SHP77 (cell line): ENCODE measurements at places on chromosomes 6 and 20.
A peak's percentile ranks its signal among the peaks of the same experiment; 100 is the strongest.

DNA sequence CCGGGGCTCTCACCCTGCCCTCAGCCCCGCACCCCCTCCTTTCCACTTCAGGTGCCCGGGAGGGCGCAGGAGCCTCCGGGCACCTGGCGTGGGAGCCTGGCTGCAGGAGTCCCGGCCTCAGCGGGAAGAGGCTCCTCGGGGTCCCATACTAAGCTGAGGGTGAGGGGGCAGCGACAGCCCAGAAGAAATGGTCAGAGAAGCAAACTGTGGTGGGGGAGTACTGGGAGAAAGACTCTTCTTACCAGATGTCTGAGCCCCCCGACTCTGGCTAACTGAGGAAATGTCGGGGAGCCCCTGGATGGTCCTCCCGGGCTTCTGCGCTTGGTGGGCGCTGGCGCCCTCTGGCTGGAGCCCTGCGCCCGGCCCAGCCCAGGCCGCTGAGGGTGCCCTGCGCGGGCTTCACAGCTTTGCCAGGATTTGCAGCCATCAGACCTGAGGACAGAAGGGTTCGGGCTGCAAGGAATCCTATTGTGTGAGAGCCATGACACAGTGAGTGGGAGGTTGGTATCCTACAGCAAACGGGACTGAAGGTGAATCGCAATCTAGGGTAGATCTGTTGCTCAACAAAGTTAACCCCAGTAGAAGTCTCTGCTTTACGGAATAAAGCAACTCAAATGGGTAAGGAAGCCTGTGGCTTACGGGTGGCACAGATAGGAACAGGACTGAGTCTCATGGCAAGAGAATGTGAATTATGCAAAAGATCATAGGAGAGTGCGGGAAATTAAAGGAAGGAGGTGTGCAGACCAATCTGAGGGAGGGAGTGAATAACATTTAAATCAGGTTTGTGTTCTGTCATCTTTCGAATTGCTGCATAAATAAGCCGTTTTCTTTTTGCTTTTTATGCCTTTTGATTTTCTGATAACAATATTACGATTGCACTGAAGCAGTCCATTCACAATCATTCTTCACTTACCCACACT is 639 bp upstream of the RCAN2 start:
- peak; percentile 44 for DNase-seq

DNA sequence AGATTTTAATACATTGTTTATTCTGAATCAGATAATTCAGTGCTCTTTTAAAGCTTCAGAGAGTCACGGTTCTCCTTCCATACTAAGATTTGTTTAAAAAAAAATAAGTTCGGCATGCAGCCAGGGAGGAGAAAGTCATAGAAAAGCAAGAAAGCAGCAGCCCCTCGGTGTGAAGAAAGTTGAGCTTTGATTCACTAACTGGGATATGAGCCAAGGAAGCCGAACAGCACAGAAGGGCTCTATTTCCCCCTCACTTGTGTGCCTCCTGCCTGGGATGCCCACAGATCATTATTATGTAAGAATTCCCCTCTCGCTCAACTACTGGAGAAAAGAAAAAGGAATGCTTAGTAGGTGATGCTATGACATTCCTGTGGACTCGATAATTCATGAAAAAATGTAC is 69.3 kb upstream of the SYNJ2 start:
- DNase-seq = no peak

GRCh38 chr6:6969761-6970223 is 138.0 kb upstream of the RREB1 start:
- no peak for DNase-seq

GRCh38 chr6:144364782-144365181 is 79.6 kb downstream of the UTRN start:
- no peak for DNase-seq

- DNase-seq = no peak
These were observed 185.5 kb upstream of the RALGAPA2 start for GRCh38 chr20:20897922-20898321.
